ENCODE measurements at places on chromosomes 4 and X.

GRCh38 chr4:38082424-38083385 lies 122.5 kb downstream of the PTTG2 start:
- no peak for DNase-seq

- DNase-seq = no peak
Measured at GRCh38 chr4:85656759-85657505, 182.0 kb downstream of the ARHGAP24 start.

DNA sequence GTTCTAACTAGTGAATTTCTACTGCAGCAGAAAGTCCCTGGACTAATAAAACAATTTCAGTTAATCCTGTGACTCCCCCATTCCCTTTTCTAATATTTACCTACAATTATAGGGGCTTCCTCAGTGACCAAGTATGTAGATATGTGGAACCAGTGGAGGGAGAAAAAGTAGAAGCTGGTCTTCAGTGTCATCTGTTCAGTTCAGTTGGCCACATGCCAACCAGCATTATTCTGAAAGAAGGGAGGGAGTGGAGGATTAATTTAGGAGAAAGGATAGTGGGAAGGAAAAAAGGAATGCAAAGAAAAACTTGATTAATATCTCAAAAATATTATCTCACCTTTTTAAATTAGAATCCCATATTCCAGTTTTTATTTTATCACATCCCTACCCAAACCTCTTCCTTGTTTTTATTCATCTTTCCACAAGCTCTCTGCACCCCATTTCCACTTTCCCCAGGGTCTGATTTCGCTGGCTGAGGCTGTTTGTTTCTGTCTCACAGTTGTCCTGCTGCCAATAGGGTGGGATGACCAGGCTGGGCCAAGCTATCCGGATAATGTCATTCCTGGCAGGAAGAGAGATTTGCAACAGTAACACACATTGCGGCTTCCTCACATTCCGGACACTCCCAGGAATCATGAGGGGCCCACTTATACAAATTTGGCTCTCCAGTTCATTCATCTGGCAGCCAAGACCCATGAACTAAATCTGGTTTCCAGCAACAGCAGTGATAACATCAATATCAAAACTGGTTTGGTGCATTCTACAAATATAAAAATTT lies 24.6 kb upstream of the ANTXR2 start:
- DNase-seq = no peak

- peak; percentile 75 for DNase-seq
Measured at GRCh38 chrX:123962794-123963373, 1.4 kb downstream of the STAG2 start.

DNA sequence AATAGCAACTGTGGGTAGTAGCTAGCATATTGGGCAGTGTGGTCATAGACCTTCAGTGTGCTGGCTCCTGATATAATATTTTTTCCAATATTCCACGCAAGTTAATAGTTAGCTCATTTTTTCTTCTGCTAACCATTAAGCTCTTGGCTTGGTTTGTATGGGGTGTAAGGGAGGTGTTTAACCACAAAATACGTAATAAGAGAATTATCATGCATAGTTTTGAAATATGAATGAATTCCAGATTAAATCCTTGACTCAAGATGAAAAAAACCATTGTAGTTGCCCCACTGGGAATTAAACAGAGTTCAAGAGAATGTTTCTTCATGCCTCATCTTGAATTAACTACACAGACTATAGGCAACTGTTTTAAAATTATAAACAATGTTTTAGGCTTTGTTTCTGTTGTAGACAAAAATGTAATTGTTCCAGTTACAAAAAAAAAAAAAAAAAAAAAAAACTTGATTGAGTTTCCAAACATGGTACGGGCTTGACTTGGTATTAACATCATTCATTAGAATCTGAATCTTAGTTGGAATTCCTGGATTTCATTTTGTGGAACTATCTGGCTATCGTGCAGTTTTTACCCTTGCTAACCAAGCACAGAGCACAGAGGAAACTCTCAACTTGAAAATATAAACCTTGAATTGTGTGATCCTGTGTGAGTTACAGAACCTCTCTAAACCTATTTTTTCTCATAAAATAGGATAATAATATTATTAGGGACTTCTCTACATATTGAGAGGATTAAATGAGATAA lies 28.4 kb downstream of the CXCL1 start:
- DNase-seq = no peak
